ENCODE measurements at places on chromosomes 12 and 14.

GRCh38 chr14:91125271-91125660 is 11.4 kb downstream of the DGLUCY start:
- DNase-seq = no peak

- no peak for DNase-seq
Observed at GRCh38 chr12:125122668-125123067, 57.4 kb downstream of the AACS start.

- no peak for DNase-seq
Observed at GRCh38 chr12:88925454-88925853, 345.2 kb upstream of the KITLG start.

DNA sequence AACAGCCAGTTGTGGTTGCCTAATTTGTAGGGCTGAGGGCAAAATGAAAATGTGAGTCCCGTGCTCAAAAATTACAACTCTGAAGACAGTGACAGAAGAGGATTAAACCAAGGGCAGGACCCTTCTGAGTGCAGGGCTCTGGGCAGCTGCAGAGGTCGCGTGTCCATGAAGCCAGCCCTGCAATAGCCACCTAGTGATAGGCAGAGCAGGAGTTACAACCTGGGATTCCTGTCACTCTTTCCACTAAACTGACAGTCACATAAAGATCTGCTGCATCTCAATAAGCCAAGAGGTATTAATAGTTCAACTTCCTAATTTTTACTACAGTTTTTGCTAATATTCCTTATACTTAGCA is 94.1 kb downstream of the SLC2A13 start:
- no peak for DNase-seq

- DNase-seq = no peak
Observed at GRCh38 chr14:23864259-23864658, 89.3 kb upstream of the DHRS4 start.

DNA sequence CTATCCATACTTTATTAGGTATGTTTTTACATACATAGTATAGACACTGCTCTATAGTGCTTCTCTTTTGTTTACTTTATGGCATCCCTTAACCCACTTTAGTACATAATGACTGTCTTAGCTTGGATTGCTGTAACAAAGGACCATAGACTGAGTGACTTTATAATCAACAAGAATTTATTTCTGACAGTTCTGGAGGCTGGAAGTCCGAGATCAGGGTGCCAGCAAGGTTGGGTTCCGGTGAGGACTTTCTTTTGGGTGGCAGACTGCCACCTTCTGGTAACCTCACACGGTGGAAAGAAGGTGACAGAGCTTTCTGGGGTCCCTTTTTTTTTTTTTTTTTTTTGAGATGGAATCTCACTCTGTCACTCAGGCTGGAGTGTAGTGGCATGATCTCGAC is 48.6 kb upstream of the PPM1H start:
- no peak for DNase-seq

DNA sequence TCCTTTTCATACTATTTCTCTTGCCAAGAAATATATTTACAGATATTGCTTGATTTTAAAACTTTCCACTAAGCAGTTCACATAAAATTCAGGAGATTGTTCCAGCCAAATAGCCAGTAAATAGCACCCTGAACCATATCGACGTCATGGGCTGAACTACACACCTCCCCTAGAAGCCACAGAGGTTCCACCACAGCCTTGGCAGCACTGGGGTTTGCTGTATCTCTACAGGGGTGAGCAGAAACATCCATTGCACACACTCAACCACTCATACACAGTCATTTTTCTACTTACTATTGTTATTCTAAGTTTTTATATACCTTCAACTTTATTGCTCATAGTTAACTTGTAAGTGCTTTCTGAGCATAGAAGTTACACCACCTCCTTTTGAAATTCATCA is 8.1 kb upstream of the EIF2S3B start:
- DNase-seq = no peak

All from Caco-2 (cell line).